ENCODE measurements at places on chromosomes 6 and 20. TPM values are rescaled to one million over a fixed set of nuclear protein-coding genes. Genes with fewer than 3 reads are reported as not detected.

Gene ARMC12
- 0.69 TPM for total RNA-seq

Gene THBS2
- total RNA-seq, result 26.3 TPM

Gene MEP1A
- not detected for total RNA-seq

Gene ZNF334
- total RNA-seq, result 22.6 TPM

Gene MROH8
- 11.9 TPM for total RNA-seq

Gene ADAM33
- total RNA-seq, result 12.0 TPM

Gene LCA5
- 9.4 TPM for total RNA-seq

Gene SPEF1
- total RNA-seq, result 3.6 TPM

Gene HLA-DRB5
- 6.3 TPM for total RNA-seq

Gene HMGCLL1
- 25.7 TPM for total RNA-seq

Gene SNAP25
- total RNA-seq, result 1,878 TPM

Gene MUC22
- total RNA-seq, result not detected

Gene POPDC3
- 15.5 TPM for total RNA-seq

Gene RFX6
- not detected for total RNA-seq

Gene LINC00237
- 0.48 TPM for total RNA-seq

Gene LTA
- not detected for total RNA-seq

Gene GRM4
- total RNA-seq, result 6.2 TPM

Gene PI16
- 12.7 TPM for total RNA-seq

Gene OVOL2
- total RNA-seq, result 1.3 TPM

Gene FAM83C
- total RNA-seq, result not detected

All from dorsolateral prefrontal cortex (tissue), 122 donors.